Hypothalamus (tissue), 51 donors: ENCODE measurements at places on chromosomes 2 and 18.

GRCh38 chr2:24977631-24978030 lies 5.9 kb upstream of the DNAJC27 start:
- no peak for DNase-seq

DNA sequence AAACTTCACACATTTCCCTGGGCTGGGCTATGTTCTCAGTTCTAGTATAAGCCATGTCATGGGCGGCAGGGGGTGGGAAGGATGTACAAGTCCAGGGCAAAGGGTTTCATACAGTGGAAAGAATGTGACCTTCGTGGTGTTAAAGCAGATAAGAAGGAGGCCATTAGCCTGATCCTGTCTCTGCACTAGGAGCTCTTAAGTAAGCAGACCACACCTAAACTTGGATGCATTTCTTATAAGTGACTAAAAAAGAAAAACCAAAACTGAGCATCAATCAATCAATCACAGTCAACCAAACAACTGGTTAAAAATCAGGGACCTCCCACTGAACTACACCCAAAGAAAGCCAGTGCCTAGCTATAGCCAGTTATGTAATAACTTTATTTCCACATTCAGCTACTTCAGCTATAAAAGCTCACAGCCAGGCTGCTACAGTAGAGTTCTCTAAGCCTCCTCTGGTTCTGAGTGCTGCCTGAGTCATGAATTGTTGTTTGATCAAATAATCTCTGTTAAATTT lies 46.8 kb upstream of the RIOK3 start:
- DNase-seq: no peak

- DNase-seq: no peak
Measured at GRCh38 chr18:445055-445454, 55.4 kb downstream of the COLEC12 start.

- no peak for DNase-seq
Measured at GRCh38 chr18:11994703-11995444, 13.6 kb downstream of the IMPA2 start.

DNA sequence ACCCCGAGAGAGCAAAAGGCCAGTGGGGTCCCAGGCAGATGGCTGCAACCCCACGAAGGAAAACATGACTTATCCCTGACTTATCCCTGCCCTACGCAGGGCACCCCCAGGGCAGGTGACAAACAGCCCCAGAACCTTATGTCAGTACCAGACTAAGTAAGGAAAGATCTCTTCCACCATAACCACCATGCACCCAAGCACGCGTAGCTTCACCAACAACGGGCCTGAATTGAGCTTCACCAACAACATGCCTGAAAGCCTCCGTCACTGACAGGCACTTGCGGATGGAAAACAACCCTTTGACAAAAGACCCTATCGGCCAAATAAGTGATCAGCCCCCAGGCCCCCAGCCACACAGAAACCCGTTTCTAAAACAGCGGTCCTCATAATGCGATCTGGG lies 34.1 kb downstream of the HDAC4 start:
- DNase-seq: no peak

GRCh38 chr2:111900859-111901258 lies 2.5 kb downstream of the MERTK start:
- no peak for DNase-seq

GRCh38 chr2:100642425-100642824 lies 79.6 kb downstream of the PDCL3 start:
- DNase-seq: no peak

- DNase-seq: no peak
Measured at GRCh38 chr2:46939626-46940359, 24.2 kb upstream of the MCFD2 start.

DNA sequence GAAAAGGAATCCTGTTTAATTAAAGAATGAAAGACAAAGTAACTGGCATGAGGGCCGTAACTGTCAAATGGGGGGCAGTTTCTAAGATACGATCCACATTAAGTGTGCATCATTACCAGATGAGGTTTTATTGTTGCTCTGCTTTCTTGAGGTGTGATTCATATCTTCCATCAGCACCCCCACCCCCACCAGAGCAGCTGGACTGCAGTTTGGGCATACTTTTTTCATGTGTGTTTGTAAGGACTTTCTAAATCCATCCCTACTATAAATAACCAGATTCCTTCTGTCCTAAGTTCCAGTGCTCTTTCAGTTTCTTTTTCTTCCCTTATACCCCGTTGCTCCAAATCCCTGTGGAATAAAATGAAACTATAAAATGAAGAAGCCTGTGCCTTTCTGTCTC lies 142.1 kb downstream of the CDCA7 start:
- no peak for DNase-seq

DNA sequence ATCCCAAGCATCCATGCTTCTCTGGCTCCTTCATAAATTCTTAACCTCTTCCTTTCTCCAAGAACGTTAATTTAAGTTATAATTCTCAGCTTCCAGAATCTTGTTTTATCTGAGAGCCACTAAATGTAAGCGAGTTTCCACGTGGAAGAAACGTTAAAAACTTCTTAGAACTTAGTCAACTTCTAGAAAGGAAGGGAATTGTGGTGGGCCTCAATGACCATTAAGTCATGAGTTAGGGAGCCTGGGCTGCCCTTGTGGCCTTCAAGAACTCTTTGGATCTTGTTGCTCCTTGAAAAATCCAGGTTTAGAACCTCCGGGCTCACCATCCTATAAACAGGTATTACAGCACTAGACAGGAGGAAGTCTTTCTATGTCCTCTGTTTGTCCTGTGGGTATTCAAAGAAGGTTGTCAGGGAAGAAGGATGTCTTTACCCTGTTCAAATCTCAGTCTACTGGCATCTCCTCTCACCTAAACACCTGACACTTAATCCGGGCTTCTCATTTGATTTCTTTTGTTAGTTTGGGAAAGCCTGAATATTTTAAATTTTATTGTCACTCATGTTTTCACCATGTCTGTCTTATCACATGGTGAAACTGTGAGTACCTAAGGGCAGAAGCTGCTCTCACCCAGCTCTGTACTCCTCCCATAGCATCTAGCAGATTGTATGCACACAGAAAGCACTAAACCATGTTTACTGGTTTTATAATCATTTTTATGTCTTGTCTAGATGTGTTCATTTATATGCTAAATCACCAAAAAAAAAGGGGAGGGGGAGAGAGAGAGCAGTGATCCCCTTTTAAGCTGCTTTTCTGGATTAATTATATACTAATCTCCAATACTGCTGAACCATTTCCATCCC lies 6.3 kb downstream of the RND3 start:
- DNase-seq: no peak

GRCh38 chr18:69951182-69951581 lies 3.5 kb upstream of the CD226 start:
- DNase-seq: no peak

GRCh38 chr2:209496586-209496982 lies 72.7 kb downstream of the MAP2 start:
- DNase-seq: no peak

DNA sequence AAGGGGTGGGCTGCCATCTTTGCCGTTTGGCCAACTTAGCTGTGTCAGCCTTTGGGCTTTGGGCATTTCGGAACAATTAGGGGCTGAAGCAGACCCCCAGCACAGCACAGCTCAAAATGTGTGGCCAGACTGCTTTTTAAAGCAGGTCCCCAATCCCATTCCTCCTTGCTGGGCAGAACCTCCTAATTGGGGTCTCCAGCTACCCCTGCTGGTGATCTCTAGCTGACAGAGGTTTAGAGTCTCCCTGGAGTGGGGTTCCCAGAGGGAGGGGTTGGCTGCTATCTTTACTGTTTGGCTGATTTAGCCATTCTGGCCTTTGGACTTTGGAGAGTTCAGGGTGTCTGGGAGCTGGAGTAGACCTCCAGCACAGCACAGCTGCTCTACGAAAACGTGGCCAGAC lies 71.5 kb upstream of the LHCGR start:
- no peak for DNase-seq

DNA sequence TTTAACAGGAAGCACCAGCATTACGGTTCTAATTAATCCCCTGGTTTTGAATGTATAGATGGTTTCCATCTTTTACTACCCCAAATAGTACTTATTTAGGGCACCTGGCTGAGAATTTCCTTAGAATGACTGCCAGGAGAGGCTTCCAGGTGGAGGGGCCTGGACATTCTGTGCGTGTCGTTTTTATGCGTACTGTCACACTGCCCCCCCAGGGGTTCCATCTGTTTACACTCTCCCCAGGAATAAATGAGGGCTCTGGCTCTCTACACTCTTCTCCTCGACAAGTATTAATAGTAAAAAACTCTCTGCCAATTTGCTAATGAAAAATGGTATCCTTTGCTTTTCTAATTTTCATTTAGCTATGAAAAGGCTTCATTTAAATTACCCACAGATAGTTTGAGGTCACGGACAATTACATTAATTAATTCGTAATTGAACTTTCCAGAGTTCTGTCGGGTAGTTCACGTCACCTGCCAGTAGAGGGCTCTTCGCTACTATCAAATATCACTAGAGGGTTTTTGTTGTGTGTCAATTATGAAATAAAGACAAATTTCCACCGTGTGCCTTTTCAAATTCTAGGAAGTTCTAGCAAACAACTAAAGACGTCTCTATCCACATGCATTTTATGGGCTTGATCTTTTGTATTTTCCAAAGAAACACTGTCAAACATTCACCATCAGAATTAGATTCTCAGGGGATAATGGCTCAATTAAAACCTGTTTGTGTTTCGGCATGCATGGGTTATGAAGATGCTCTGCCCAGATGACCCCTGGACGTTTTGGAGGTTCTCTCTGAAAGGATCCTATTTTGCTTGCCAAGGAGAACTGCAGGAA lies 88.8 kb upstream of the ASB18 start:
- DNase-seq: no peak

GRCh38 chr2:167602122-167602521 lies 645.3 kb downstream of the STK39 start:
- DNase-seq: no peak

DNA sequence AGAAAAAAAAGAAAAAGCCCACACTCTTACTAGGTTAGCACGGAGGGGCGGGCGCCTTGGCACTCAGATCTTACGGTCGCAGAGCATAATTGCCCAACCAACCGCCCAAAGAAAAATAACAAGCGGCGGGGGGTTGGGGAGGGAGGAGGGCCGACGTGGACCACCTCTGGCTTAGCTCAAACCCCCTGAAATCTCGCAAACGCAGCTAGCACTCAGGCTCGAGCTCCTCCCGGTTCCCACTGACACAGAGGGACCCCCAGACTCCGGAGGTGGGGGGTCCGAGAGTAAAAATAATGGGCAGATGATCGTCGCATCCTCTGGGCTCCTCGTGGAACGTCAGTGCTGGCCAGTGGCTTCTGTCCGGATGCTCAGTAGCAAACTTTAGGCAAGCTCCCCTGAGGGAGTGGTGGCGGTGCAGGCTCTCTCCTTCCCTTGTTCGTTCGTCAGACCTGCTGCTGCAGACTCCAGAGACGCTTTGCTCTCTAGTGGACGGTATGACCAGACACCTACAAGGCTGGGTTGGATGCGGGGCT lies 12.0 kb downstream of the CATIP start:
- no peak for DNase-seq

DNA sequence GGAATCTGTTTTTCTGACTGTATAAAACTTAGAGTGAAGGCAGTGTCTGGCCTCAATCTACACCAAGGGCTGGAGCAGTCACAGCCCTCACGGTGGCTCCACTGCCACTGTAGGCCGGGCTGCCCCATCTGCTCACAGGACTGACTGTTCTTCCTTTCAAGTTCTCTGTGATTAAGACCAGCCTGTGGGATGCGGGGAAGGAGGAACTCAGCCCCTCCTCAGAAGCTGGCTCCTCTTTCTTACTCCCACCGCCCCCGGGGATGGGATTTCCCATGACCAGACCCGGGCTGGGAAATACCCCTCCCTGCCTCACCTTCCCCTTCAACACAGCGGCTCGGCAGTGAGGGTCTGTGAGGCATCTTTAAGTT lies 106.0 kb downstream of the COPS8 start:
- no peak for DNase-seq

DNA sequence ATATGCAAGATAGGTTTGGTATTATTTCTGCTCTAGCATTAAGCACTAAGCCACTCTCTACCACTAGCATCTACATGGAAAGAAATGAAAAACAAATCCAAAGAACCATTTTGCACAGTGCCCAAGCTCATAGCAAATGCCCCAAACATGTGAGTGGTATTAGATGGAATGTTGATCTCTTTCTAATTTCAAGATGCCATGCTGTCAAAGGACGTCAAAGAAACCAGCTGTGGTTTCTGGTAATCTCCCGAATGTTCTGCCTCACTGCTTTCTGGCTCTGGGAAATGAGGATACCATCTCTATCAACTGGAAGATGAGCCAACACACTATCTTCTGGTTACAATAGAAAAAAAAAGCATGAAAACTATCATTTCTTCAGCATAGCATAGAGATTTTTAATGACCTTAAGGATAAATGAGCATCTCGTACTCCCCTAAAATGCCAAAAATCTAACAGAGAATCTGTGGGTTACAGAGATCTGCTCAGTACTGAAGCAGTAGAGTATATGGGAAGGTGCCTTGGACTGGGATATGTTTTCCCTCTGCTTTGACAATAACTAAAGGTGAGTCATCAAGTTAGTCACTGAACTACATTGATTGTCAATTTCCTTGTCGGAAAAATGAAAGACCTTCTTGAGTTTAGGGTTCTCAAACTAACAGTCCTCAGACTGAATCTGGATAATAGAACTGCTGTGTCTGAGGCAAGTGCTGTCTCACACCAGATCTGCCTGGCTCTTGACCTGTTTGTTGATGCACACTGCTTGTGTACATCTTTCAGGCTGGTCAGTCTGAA lies 244.8 kb upstream of the NCKAP5 start:
- no peak for DNase-seq

DNA sequence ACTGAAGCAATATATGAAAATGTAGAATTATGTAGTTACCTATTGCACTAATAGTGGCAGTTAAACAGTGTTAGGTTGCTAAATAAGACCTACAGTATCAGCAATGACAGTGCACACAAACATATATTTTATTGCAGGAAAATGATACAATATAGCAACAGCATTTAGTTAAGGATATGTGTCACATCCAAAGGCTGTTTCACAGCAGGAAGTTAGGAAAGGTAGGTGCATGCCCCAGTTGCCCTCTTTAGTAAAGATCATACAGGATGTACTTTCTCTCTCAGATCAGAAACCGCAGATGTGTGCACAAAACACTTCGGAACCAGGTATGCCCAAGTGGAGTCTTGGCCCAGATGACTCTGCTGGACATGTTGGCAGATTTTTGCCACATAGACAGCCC lies 444.1 kb downstream of the XIRP2 start:
- no peak for DNase-seq

- DNase-seq: no peak
Measured at GRCh38 chr2:68766376-68766845, 31.8 kb downstream of the ARHGAP25 start.
